Left renal pelvis (tissue), 4 donors: ENCODE measurements at places on chromosomes 2 and 18. TPM values are rescaled to one million over a fixed set of nuclear protein-coding genes. Genes with fewer than 3 reads are reported as not detected.
A peak's percentile ranks its signal among the peaks of the same experiment; 100 is the strongest.

Gene C2orf78
- not detected for polyA plus RNA-seq

Gene BARD1
- 20.0 TPM for polyA plus RNA-seq

- no peak for DNase-seq
Observed at GRCh38 chr2:207115715-207116364, 49.9 kb downstream of the KLF7 start.

DNA sequence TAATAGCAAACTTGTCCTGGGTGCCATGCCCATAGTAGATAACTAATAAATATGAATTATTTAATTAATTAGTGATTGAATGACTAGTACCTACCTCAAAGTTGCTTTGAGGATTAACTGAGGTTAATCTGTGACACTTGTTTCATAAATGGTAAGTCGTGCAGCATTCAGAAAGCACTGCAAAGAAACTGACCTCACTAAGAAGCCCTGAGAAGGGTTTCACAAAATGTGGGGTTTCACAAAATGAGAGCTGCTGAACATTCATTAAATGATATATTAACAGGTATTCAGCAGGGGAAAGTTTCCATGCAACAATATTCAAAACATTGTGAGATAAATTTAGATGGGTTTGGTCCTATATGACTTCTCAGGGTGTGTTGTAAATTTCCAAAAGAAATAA is 236.2 kb downstream of the OSR1 start:
- DNase-seq: no peak

Gene RSAD2
- 3.3 TPM for polyA plus RNA-seq

Gene CABYR
- polyA plus RNA-seq: 5.1 TPM

Gene CCDC74A
- 21.6 TPM for polyA plus RNA-seq

GRCh38 chr2:30641765-30642345 is 165.4 kb downstream of the CAPN13 start:
- DNase-seq: no peak

Gene M1AP
- polyA plus RNA-seq: 0.41 TPM

Gene ADRA2B
- 2.2 TPM for polyA plus RNA-seq

GRCh38 chr18:31426021-31426420 is 21.5 kb upstream of the DSG3 start:
- DNase-seq: no peak

Gene GPR35
- 1.5 TPM for polyA plus RNA-seq

GRCh38 chr2:23926750-23927571 is at the start of gene ATAD2B:
Gene ATAD2B (minus strand): TSS chr2:23927123. CDS start chr2:23926770, 353 bp downstream.
- peak; percentile 87 for DNase-seq

DNA sequence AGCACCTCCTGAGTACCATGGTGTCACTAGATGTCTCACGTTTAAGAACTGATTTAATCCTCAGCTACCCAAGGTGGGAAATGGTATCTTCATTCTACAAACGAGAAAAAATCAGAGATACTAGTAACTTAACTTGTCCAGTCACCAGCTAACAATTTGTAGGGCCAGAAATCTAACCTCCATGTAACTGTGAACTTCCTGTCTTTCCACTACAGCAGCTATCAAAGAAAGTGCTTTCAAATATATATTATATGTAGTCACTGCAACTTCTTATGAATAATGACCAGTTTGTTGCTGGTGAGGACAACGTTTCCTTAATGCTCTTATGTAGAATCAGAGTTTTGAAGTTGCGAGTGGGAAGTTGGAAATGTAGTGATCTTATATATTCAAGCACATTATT is 1.9 kb downstream of the REV1 start:
- no peak for DNase-seq

- DNase-seq: no peak
Observed at GRCh38 chr2:136375017-136375901, 257.3 kb upstream of the CXCR4 start.

DNA sequence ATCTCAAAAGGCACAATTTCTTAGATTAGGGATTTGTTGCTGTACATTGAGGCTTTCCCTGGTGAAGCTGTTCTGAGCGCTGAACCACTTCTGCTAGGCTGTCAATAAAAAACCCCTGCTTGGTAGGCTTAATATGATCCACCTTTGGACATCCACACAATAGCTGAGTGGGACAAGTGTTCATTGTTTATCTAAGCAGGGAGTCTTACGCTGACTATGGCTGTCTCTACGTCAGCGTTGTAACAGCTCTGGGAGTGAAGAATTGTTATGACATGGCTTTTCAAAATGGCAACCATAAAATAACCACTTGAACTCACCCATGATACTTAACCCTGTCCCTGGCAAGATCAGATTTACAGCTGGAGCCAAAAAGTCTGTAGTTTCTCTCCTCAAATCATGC is 111.5 kb upstream of the SULT1C3 start:
- DNase-seq: no peak

GRCh38 chr2:177714704-177715103 is 322.1 kb downstream of the AGPS start:
- no peak for DNase-seq

Gene IDH1
- 117 TPM for polyA plus RNA-seq

DNA sequence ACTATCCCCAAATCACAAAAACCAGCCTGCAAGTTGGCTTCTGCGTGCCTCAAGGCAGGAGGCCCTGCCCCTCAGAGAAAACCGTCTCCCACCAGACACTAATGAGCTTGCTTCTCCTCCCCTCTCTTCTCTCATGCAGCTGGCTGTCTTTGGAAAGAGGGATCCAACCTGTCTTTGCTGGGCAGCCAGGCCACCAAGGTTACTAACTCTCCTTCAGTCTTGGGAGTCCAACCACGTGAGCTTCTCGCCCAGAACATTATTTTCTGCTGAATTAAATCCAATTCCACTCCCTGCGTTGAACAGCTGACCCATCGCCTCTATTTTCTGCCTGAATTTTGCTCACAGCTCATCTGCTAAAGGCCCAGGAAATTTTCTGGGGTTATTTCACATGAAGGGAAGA is 291.3 kb upstream of the NCKAP5 start:
- no peak for DNase-seq

DNA sequence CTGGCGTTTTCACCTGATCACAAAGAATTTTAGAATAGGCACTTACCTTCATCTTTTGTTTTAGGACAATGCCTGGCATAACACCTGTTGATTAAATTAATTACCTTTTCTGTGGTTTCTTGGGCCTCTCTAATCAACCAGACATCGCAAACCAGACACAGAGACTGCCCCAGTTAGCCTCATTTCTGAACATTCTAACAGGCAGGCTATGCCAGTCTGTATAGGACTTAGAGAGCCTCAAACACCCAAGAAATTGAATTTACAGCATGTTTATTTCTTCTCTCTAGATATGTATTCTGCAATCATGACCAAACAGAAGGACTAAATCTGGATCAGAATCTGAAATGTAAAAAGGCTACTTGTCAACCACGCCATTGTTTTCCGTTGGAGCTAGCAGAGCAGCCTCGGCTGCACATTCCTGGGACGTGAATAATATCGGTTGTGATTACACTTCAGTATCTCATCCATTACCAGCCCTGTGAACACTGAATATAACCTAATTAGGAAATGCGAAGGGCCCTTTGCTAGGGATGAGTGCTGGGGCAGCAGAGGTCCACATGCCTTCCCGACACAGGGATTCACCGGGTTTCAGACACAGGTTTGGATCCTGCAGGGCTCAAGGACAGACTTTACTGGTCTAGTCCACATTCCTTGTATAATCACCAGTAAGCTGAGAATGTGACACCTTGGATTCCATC is 17.5 kb upstream of the CDC42EP3 start:
- DNase-seq: no peak

GRCh38 chr2:209534228-209534627 is 110.4 kb downstream of the MAP2 start:
- no peak for DNase-seq

GRCh38 chr2:119291588-119292167 is 68.0 kb downstream of the STEAP3 start:
- no peak for DNase-seq

Gene TANC1
- polyA plus RNA-seq: 60.1 TPM

- no peak for DNase-seq
Observed at GRCh38 chr2:7852546-7852945, 829.3 kb upstream of the ID2 start.

- no peak for DNase-seq
Observed at GRCh38 chr2:222920657-222921186, 59.9 kb downstream of the ACSL3 start.

Gene LYPD6B
- polyA plus RNA-seq: 35.7 TPM

Gene RELCH
- polyA plus RNA-seq: 18.6 TPM
